WTC11 (cell line): ENCODE measurements at places on chromosomes 4 and X. TPM values are rescaled to one million over a fixed set of nuclear protein-coding genes. Genes with fewer than 3 reads are reported as not detected.

FRAS1 gene
- total RNA-seq, result 77.8 to 82.0 TPM (median 78.1 TPM) in 3 replicates

- DNase-seq, result no peak
- H3K36me3 ChIP-seq, result no peaks in the 10 kb centered on the region
Observed at GRCh38 chr4:156948738-156949137, 22.9 kb downstream of the PDGFC start.

- no peaks in the 10 kb centered on the region for H3K36me3 ChIP-seq
- no peaks in the 10 kb centered on the region for H3K27me3 ChIP-seq
- H3K27ac ChIP-seq, result no peak overlapping the region
- DNase-seq, result no peak
- no peak overlapping the region for H3K4me3 ChIP-seq
Observed at GRCh38 chrX:12447448-12448064, 309.3 kb downstream of the FRMPD4 start.

- DNase-seq, result no peak
- H3K4me3 ChIP-seq, result no peak overlapping the region
- no peaks in the 10 kb centered on the region for H3K36me3 ChIP-seq
- H3K27me3 ChIP-seq, result no peaks in the 10 kb centered on the region
- H3K27ac ChIP-seq, result no peak overlapping the region
Observed at GRCh38 chr4:145308598-145308997, 128.2 kb upstream of the OTUD4 start.

GRCh38 chr4:54526560-54526959 is 131.2 kb upstream of the KIT start:
- DNase-seq, result no peak
- 0 out of 2 replicates have a peak, but pooled peaks cover 2% of the 10 kb centered on the region for H3K36me3 ChIP-seq
- peaks cover 2% of the 10 kb centered on the region; the same call in 1 of the 2 replicates for H3K27me3 ChIP-seq
- H3K4me1 ChIP-seq, result peaks cover 18% of the 10 kb centered on the region

CT45A2 gene
- total RNA-seq, result not detected in 3 replicates

- peaks cover 28% of the 10 kb centered on the region for H3K27me3 ChIP-seq
- no peaks in the 10 kb centered on the region for H3K36me3 ChIP-seq
Observed at GRCh38 chrX:153667281-153667955, 6.2 kb downstream of the PNCK start.

GABRA4 gene
- total RNA-seq, result 0.20 to 0.53 TPM (median 0.25 TPM) in 3 replicates

DNA sequence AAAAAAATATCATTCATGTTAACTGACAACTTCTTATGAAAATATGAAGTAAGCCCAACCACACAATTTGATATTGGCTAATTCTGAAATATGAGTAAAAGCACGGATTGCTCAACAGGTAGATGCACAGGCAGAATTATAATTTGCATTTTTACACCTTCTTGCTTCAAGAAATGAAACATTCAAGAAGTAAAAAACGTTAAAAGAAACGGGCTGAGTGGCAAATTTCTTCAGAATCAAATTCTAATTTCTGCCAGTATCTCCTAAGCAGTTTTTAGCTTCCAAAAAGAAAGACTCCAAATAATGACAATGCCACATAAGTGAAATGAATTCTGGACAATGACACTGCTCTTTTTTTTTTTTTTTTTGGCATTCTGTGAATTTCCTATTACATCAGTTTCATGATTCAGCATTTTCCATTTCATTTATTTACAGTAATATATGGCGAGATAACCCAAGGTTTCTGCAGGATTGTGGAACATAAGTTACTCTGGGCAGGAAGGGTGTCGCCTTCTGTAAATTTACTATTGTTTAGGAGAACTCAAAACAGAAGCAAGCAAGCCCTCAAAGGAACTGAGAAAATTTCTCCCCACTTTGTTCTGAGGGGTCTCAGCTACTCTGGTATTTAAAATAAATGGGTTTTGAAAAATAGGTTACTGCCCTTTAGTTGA is 1.4 kb downstream of the SEL1L3 start:
- H3K4me1 ChIP-seq, result peaks cover 40% of the 10 kb centered on the region
- no peak for DNase-seq
- no peaks in the 10 kb centered on the region for H3K36me3 ChIP-seq
- H3K27me3 ChIP-seq, result peaks cover 14% of the 10 kb centered on the region
- H3K27ac ChIP-seq, result peak overlapping the region; percentile 85
